ENCODE measurements at places on chromosomes 12 and 14. TPM values are rescaled to one million over a fixed set of nuclear protein-coding genes. Genes with fewer than 3 reads are reported as not detected.

DNA sequence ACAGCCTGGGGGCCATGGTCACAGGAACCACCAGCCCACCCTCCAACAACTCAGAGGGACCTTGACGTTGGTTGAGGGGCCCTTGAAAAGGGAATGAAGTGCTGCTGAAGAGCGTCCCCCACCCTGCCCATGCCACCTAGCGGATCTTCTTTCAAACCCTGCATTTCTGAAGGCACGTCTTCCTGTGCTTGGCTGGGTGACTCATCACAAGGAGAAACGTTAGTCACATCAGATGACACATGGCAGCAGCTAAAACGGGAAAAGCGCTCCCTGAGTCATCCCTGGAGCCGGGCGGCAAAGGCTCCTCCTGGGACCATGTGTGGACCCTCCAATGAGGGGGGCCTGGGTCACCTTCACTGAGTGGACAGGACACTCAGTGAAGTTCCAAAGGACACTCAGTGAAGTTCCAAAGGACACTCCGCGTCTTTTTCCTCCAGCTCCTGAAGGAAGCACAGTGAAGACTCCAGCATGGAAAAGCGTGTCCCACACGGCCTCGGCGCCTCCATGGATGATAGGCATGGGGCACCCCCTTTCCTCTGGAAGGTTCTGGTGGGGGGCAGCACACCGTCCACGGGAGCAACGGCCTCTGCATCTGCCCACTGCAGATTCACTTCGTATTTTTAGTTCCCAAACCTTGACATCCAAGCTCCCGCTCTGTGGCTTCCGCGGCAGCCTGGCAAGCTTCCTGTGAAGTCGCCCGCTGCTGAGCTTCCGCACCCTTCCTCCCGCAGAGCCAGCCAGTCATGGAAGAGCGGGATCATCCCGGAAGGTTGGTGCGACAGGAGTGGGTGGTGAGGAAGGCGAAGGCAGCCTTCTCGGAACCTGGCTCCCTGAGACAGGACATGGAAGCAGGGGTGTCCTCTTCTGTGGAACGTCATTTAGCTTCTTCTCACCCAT is 383.4 kb downstream of the VRK1 start:
- DNase-seq, result peak; percentile 30

- DNase-seq, result no peak
Observed at GRCh38 chr12:104583301-104583700, 126.6 kb downstream of the CHST11 start.

TESPA1 gene
- total RNA-seq, result not detected

GDF3 gene
- 1.0 TPM for total RNA-seq

- no peak for DNase-seq
Observed at GRCh38 chr14:41905394-41905964, 298.8 kb downstream of the LRFN5 start.

GPR68 gene
- 0.90 TPM for total RNA-seq

TAS2R31 gene
- total RNA-seq, result 2.3 TPM

- DNase-seq, result no peak
Observed at GRCh38 chr12:32789446-32789845, 33.7 kb upstream of the YARS2 start.

GRCh38 chr14:81235096-81235495 is 14.3 kb upstream of the GTF2A1 start:
- no peak for DNase-seq

DNA sequence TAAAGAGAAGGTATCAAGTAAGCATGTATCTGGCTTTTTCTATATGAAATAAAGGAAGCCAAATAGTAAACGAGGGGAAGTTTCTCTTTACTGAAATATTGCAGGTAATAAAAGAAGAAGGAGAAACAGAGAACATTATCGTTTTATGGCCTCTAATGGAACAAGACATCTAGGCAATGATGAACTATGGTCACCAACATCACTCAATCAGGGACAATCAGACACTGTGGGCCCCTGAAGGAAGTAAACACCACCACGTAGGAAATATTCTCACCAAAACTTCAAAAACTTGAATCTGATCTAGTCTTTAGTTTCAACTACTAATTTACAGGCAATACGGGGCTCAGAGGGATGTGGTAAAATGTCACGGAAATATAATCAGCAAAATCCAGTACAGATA is 15.9 kb downstream of the HEBP1 start:
- no peak for DNase-seq

DNA sequence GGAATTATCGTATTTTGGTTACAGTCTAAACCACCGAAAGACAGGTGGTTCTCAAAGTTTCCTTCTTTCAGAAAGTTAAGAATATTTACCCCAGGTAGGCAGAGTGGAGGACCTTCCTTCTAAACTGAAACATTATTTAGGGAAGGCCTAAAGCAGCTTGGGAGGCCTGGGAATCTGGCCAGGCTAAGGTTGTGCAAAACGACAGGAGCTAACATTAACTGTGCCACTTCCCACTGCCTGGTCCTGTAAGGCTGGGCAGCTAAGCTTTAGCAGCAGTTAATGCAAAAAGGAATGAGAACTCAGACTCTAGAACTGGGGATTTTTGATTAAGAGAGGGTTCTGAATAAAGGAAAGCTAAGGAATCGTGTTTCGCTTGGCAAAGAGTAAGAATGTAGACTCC is 82.6 kb downstream of the SLCO1A2 start:
- no peak for DNase-seq

DNA sequence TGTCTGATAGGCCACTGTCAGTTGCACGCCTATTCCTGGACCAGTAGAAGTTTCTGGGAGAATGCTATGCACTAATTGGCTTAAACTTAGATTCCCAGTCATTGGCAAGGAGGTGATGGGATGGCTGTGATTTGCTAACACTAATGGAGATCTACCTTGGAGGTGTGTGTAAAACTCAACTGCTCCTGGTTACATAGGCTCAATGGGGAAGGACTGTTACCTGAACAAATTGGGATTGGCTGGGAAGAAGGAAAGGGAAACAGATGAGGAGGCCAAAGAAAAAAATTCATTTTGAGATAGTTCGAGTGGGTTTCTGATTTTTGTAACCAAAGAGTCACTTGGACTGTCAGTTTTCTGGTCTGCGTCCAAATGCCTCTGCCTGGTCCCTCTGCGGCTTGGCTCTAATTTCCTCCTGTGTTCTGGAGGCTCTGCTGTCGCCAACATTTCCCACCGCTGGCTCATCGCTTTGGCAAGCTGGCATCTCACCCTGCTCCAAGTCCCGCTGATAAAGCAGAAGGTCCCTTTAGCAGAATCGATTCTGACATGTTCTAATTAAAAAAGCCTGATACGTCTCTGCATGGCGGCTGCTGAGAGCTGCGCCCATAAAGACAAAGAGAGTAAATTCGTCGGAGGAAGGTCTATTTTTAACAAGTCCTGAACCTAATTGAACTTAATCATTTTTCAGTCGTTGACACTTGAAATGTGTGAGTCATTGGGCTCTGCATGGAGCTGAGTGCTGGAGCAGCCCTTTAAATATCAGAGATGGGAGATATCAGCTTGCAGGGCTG is 2.0 kb upstream of the CCDC63 start:
- DNase-seq, result no peak

DNA sequence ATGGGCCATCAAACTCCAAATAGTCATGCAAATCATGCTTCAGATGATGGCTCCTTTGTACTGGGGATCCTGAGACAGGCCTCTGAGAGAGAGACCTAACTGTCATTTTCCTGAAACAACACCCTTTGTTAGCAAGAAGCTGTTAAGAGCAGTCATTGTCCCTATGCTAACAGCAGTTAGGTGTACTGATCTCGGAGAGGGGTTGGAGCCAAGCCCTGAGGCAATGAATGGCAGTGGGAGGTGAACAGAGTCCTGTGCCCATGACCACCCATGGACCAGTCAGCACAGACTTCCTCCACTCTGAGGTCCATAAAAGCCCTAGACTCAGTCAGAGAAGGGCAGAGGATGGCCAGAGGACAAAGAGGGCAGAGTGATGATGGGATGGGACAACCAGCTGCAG is 747.6 kb upstream of the LRFN5 start:
- DNase-seq, result no peak

DNA sequence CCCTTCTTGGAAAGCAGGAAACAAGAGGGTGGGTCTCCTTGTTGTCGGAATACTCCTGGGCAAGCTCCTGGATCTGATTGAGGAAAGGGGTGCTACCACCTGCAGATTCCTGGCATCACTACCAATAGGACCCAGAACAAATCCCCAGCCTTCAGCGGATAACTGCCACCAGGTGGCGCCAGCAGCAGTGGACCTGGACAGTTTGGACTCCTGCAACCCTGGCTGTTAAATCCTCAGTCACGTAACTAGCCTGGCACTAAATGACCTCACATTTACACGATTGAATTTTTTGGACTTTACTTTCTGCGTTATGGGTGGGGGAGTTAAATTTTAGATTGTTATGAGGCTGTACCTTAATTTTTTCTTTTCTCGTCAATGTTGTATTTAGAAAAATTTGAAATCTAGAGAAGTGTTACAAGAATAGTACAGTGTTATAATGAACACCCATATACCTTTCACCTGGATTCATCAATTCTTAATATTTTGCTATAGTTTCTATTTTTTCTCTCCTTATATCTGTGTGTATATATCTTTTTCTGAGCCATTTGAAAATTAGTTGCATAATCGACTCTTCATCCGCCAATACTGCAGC is 95.6 kb downstream of the GAS2L3 start:
- DNase-seq, result peak; percentile 50

DNA sequence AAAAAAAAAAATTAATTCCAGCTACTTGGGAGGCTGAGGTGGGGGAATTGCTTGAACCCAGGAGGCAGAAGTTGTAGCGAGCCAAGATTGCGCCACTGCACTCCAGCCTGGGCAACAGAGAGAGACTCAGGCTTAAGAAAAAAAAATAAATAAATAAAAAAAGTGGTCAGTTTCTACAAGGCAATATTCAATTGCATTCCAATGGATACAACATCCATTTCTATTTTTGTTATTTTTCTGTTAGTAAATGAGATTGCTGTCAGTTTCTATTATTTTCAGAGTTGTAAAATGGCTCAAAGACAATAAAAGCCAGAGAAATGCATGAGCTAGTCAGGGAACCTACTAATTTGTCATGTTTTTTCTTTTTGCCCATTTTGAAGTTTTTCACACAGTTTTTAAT is 119.2 kb downstream of the PDE3A start:
- DNase-seq, result no peak

ITPK1 gene
- 9.6 TPM for total RNA-seq

DNA sequence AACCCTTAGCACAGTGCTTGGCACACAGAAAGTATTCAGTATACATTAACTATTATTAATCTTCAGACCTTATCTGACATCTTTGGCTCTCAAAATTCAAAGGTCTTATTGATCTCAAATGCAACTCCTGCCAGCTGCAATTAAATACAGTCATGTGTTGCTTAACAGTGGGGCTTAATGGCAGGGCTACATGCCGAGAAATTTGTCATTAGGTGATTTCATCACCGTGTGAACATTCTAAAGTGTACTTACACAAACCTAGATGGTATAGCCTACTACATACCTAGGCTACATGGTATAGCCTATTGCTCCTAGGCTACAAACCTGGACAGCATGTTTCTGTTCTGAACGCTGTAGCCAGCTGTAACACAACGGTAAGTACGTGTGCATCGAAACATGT is 156.3 kb upstream of the TMCC3 start:
- no peak for DNase-seq

- no peak for DNase-seq
Observed at GRCh38 chr14:33271216-33271615, 332.5 kb downstream of the NPAS3 start.

GRCh38 chr14:106622200-106622745 is 1095.9 kb downstream of the TMEM121 start:
- no peak for DNase-seq

OR10A7 gene
- total RNA-seq, result not detected

SCN8A gene
- total RNA-seq, result 0.38 TPM

- DNase-seq, result no peak
Observed at GRCh38 chr12:79997096-79997791, 62.3 kb upstream of the PPP1R12A start.

DNA sequence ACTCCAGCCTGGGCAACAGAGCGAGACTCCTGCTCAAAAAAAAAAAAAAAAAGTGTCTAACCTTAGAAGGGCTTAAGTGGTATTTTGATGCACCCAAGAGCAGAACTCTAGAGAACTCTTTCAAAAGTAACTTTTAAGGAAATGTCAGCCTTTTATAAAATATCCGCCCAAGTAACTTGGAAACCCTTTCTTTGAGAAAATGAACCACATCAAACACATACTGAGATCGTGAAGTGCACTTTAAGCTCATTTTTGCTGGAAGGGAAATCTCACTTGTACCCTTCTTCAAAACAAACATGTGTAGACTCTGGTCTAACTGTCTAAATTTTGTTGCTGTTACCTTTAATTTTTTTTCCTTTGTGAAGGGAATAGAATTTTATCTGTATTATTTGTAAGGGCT is 5.5 kb downstream of the C12orf56 start:
- DNase-seq, result no peak

VWF gene
- 467 TPM for total RNA-seq

DNA sequence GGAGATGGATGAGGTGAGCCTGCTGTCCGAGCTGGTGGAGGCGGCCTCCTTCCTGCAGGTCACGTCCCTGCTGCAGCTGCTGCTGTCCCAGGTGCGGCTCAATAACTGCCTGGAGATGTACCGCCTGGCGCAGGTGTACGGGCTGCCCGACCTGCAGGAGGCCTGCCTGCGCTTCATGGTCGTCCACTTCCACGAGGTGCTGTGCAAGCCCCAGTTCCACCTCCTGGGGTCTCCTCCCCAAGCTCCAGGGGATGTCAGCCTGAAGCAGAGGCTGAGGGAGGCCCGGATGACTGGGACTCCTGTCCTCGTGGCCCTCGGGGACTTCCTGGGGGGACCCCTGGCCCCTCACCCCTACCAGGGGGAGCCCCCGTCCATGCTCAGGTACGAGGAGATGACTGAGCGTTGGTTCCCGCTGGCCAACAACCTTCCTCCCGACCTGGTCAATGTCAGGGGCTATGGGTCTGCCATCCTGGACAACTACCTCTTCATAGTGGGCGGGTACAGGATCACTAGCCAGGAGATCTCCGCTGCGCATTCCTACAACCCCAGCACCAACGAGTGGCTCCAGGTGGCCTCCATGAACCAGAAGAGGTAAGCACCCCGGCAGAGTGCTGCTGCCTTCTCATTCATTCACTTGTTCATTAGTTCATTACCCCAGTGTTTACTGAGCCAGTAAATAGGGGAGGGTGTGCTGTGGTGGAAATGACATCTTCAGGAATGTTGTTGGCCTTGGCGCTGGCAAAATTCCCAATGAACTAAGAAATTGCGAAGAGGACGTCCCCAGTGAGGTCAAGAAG is 774 bp upstream of the MANSC4 start:
- no peak for DNase-seq

PLA2G1B gene
- not detected for total RNA-seq

DNA sequence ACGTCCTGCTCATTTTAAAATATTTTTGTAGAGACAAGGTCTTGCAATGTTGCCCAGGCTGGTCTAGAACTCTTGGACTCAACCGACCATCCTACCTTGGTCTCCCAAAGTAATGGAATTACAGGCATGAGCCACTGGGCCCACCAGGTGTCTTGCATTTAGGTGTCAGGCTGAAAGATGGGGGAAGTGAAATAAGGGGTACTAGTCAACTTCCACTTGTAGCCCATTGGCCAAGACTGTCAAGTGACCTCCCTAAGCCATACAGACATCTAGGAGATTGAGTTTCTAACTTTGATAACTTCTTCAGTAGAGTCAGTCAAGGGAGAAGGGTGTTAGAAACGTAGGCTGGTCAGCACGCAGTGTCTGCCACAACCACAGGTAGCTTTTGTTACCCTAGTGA is 32.0 kb downstream of the ARF6 start:
- DNase-seq, result no peak

ACSM4 gene
- not detected for total RNA-seq

All from dermis microvascular lymphatic vessel endothelial cell (primary cell).